Activated T-helper 1 cell treated with anti-CD3 and anti-CD28 coated beads, Interleukin-2, amount 50 U/mL, for 16 hours (primary cell): ENCODE measurements at places on chromosomes 1 and 21.

DNA sequence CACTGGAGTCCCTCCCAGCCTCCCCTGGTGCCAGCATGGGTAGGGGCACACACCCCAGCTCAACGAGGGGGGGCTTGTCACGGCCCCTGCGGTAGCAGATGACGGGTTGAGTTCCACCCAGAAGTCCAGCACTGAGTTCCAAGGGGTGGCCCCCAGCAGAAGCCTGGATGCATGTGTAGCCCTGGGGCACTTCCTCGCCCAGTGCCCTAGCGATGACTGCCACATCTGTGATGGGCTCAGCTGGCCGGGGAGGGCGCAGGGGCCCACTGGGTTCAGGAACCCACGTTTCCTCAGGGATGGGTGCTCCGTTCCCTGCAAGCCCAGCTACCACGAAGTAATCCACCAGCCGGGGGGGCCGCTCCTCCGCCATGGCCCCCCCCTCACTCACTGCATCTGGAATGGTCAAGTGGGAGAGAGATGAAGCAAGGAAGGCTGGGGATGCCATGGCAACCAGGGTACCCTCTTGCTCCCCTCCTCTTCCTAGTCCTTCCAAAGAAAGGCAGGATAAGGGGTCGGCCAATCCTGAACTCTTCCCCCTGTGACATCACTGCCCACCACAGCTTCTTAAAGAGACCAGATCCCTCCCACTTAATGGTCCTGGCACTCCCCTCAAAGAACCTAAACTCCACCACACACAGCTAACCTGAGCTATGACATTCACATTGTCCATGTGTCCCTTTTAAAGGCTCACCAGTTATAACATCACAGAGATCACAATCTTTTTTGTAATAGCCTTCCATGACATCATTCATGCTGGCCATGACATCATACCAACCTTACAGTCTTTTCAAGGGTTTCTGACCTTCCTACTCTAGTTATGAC is 2.3 kb downstream of the DENND4B start:
- no peak for DNase-seq

GRCh38 chr1:18972531-18972930 is 16.1 kb upstream of the IFFO2 start:
- DNase-seq, result no peak

DNA sequence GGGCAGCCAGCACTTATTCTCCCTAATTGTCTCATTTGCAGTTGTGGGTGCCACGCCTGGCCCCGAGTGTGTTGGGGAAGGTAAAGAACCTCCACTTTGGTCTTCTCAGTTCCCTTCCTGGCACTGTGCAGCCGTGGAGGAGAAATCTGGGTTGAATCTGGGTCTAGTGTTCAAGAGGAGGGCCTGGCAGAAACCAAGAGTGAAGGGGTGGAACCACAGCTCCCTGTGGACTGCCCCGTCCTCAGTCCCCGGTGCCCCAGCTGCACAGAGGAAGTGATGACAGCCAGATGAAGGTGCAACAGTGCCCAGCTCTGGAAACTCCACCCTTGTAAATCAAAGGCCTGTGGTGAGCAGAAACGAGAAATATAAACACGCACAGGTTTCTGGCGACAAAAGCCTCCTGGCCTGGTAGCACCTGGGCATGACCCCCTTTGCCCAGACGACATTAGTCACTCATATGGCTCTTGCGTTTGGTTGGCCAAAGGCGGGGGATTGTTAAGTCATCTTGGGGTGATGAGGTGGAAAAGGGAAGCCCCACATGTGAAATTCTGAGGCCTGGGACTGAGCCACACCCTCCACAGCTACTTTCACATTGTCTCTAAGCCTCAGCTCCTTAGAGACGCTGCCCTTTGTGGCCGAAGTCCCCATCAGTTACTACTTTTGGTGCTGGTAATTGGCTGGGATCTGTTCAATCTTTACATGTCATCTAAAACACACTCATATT is 4.2 kb upstream of the ECE1 start:
- peak; percentile 70 for DNase-seq

DNA sequence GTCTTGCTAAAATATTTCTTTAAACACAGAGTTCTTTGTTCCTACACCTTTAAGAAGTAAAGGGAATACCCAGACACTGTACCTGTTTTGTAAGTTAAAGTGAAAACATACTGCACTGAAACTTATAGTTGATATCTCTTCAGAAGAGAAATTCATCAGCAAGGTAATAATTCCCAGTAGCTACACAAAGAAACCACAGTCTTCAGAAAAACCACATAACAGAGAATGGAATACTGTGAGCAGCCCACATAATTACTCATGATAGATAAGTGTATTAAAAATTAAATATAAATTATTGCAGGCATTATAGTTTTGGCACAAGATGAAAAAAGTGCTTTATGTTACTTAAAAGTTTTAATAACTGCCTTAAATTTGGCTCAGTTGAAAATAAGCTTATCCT is 276.6 kb downstream of the SETD4 start:
- no peak for DNase-seq

- DNase-seq, result no peak
These were observed 331.9 kb downstream of the OMA1 start for GRCh38 chr1:58214674-58215073.

- no peak for DNase-seq
These were observed 4.1 kb downstream of the FLVCR1 start for GRCh38 chr1:212862111-212862690.

DNA sequence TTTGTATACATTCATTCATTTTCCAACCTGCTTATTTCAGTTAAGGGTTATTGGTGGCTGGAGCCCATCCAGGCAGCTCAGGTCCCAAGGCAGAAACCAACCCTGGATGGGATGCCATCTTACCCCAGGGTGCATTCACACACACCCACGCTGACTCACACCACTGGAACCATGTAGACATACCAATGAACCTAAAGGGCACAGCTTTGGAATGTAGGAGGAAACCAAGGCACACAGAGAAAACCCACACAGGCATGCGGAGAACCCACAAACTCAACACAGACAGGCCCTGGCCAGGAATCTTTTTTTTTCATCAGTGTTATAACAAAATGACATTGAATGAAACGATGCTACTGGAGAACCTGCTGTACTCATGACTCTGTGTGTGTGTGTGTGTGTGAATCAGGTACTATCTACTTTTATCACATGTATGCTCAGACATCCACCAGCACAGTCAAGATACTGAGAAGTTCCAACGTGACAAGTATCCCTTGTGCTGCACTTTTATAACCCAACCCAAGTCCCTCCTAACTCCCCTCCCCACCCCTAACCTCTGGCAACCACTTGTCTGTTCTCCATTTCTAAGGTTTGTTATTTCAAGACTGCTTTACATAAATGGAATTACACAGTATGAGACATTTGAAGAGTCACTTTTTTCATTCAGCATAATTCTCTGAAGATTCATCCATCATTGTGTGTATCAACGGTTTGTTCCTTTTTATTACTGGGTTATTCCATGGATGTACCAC is 286.8 kb upstream of the PLD5 start:
- no peak for DNase-seq

- no peak for DNase-seq
These were observed 647 bp downstream of the SDHB start for GRCh38 chr1:17053086-17053684.

- peak; percentile 68 for DNase-seq
These were observed 11.4 kb downstream of the FAM229A start for GRCh38 chr1:32350785-32351398.

DNA sequence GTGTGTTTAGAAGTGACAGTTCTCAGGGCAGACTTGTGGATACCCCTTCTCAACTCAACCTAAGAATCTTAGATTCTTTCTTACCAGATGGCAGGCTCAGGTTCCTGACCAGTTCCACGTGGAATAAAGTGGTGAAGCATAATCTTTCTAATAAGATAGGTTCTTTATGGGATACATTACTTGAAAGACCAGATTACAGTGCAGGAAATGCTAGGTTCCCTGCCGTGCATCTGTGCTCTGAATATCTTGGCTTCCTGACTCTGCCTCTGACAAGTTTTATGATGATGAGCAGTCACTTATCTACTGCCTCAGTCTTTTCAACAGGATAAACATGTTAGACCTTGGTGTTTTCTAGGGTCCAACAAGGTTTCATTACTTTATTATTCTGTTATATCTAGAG is 207.9 kb upstream of the CACYBP start:
- no peak for DNase-seq

GRCh38 chr1:169363046-169363730 is 4.4 kb downstream of the NME7 start:
- DNase-seq, result no peak
